ENCODE measurements at places on chromosomes 3 and 15.

GRCh38 chr15:59340325-59340724 is 32.3 kb downstream of the MYO1E start:
- DNase-seq, result no peak

GRCh38 chr15:77160562-77161478 is 89.9 kb upstream of the TSPAN3 start:
- no peak for DNase-seq

GRCh38 chr3:149879872-149880271 is 66.9 kb downstream of the RNF13 start:
- DNase-seq, result peak; percentile 17

- DNase-seq, result no peak
These were observed 94.7 kb downstream of the FSIP1 start for GRCh38 chr15:39687965-39688364.

DNA sequence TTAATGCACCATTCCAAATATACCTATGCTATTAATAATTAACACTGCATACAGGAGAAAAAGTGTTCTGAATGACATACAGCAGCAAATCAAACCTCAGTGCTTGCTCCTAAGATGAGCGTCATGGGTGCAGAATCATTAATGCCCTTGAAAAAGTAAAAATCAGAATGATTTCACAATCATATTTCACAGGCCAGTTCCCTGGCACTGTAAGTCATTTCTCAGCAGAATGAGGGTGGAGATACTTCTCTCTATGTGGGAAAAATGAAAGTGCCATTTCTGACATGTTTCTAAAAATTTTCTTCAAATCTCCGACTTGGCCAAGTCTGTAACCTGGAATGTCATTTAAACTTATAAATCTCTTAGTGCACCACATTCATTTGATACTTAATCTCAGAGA is 549.8 kb upstream of the AGTR1 start:
- no peak for DNase-seq

GRCh38 chr3:62414786-62415185 is 41.4 kb upstream of the FEZF2 start:
- no peak for DNase-seq

GRCh38 chr3:145678401-145678800 is 482.6 kb downstream of the PLOD2 start:
- DNase-seq, result no peak

GRCh38 chr3:148329481-148330235 is 368.0 kb upstream of the AGTR1 start:
- DNase-seq, result no peak

DNA sequence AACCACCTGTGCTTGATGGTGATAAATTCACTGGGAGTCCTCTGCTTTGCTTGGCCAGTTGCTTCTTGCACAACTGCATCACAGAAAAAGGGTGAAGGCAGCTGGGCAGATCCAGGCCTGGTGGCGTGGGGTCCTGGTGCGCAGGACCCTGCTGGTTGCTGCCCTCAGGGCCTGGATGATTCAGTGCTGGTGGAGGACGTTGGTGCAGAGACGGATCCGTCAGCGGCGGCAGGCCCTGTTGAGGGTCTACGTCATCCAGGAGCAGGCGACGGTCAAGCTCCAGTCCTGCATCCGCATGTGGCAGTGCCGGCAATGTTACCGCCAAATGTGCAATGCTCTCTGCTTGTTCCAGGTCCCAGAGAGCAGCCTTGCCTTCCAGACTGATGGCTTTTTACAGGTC is 31.1 kb upstream of the IQCF2 start:
- no peak for DNase-seq

DNA sequence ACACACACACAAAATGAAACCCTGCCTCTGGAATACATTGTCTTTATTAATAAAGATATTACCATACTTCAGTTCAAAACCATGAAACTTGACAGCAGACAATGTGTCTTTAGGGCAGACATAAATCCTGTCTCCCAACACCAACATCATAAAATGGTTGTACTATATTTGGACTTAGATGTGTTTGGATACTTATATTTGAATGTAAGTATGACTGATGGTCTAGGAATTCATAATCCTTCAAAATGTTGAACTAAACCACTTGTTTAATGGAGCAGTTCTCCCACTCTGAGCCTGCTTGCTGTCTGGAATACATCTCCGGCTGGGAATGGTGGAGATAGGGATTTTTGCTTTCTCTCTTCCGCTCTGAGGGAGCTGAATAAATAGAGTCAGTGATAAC is 10.6 kb downstream of the FBN1 start:
- no peak for DNase-seq
